CD4-positive, alpha-beta T cell treated with Interleukin-4 for 4 hours (primary cell): ENCODE measurements at places on chromosomes 5 and 9.

DNA sequence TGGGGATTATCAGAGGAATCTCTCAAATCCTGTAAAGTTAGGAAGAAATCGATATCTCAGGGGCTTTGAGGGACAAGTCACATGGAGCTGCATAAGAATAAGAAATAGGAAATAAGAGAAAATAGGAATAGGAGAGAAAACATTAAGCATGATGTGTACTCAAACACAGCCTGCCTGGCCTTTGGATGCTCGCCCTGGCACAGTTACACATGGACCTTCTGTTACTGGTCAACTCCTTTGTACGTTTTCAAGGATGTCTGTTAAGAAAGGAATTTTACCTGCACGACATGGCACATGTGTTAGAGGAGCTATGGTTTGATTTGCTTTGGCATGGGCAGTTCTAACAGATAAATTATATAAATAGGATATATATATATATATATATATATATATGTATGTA lies 321.2 kb downstream of the CDH12 start:
- no peak for DNase-seq

DNA sequence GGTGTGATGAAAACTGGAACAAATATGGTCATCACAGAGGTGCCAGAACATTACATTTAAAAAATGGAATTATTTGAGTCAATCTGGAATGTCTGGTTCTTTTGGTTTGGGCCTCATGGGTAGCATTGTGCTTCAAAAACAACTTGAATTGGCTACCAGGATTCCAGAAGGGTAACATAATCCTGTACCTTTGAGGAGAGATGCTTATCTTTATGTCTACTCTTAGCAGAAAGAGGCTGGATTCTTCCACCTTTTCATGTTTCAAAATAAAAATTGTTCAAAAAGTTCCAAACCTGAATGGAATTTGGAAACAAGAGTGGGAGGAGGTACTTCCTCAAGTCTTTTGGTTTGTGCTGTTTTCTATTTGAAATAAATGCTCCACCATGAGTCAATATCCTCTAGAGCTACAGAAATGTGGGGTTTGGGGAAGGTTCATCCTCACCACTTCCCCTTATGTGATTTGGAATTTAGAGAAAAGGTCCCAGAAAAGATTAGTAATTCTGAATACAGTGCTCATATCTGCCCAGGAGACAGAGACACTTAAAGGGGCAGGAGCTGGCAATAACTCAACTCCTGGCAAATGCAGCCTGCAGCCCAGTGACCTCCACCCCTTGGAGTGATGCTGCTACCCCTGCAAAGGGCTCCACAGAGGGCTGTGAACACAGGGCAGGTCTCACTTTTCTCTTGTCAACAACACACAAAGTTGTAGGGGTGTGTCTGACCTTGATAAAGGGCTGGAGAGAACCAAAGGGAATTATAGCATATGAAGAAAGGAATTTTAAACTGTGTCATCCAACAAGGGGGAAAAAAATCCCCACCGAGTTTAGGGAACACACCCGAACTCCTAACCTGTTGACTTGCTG lies 272.8 kb downstream of the CWC27 start:
- no peak for DNase-seq

- DNase-seq, result no peak
These were observed 5.4 kb upstream of the HMHB1 start for GRCh38 chr5:143806579-143806978.

DNA sequence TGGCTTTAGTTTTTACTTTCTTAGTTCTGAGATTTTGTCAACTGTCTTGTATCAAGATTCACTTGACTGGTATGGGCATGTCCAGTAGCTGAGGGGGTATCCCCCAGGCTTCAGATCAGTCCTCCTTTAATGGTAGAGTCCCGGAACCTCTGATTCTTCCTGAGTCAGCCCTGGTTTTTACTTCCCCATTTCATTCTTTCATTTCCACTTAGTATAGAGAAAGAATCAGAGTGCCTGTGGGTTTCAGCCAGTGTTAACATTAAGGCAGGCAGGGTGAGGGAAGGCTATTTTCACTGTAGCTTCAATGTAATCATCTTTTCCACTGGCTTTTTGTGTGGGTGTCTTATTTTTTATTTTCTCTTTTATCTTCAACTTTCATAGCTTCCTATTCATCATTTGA lies 8.3 kb upstream of the COMMD10 start:
- no peak for DNase-seq

DNA sequence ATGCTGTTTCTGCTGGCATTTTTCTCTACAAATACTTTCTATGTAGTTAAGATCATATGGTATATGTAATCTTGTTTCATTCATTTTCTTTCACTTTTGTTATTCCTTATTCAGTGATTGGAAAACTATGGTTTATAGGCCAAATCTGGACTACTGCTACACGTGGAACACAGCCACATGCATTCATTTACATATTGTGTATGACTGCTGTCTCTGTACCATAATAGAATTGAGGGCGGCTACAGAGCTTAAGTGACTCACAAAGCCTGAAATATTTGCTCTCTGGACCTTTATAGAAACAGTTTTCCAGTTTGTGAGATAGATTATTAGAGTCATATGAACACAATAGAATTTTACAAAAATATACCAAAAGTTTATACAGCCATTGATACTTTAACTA lies 133.6 kb upstream of the CDKN2B start:
- no peak for DNase-seq
